ENCODE measurements at places on chromosomes 3 and 15. TPM values are rescaled to one million over a fixed set of nuclear protein-coding genes. Genes with fewer than 3 reads are reported as not detected.

GRCh38 chr15:76138436-76138835 lies 78.7 kb downstream of the TMEM266 start:
- no peak for DNase-seq

DNA sequence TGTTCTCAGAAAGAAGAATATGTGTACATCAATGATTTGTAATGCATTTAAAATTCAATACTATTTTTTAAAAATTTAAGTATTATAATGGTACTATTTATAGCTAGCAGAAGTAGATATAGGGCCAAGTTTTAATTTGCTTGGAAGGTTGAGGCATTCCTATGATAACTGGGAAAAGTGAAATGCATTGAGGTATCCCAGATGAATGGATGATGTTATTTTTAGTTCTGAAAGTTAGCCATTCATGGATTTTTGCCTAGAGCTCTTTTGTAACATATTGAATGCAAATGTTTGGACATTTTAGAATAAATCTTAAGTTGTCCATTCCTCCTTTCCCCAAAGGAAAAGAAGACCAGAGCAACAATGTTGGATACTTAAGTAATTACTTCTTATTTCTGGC lies 47.6 kb downstream of the GAP43 start:
- no peak for DNase-seq

GRCh38 chr3:178437236-178437635 lies 99.0 kb upstream of the KCNMB2 start:
- no peak for DNase-seq

GRCh38 chr15:40333922-40334492 lies 6.7 kb downstream of the CCDC9B start:
- no peak for DNase-seq

DNA sequence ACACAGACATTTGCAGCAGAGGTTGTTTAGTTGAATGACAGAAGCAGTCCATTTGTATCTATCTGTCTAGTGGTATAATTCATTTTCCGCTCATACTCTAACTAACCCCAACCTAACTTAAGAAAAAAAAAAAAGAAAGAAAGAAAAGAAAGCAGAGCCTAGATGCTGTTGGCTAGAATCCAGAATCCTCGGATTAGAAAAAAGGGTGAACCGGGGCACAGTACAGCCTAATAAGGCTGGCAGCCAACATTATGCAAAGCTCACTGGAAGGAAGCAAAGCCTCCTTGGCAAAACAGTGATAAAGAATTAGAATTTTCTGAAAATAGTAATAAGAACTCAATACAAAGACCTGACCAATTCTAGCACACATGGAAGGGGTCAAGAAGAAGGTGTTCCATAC lies 640.8 kb downstream of the TUSC7 start:
- DNase-seq = no peak

The TMEM44 gene
- total RNA-seq = 14.2 TPM

The SHC4 gene
- 0.84 TPM for total RNA-seq

The INSYN1 gene
- total RNA-seq = 1.5 TPM

The SAMMSON gene
- total RNA-seq = 0.12 TPM

DNA sequence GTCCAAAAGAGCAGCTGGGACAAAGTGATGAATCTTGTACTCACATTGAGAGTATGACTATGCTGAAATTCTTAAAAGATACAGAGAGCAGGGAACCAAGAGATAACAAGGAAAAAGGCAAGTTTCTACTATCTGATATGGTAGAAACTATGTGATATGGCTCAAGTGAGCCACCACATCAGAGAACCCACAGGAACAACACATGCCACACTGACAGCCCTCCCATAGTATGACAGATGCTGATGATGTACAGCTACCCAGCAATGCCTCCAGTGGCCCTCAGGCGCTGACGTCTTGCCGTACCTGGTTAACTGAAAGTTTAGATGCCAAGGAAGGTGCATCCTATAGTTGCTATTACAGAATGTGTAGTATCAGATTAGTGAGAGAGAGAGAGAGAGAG lies 42.4 kb downstream of the CHAC1 start:
- no peak for DNase-seq

DNA sequence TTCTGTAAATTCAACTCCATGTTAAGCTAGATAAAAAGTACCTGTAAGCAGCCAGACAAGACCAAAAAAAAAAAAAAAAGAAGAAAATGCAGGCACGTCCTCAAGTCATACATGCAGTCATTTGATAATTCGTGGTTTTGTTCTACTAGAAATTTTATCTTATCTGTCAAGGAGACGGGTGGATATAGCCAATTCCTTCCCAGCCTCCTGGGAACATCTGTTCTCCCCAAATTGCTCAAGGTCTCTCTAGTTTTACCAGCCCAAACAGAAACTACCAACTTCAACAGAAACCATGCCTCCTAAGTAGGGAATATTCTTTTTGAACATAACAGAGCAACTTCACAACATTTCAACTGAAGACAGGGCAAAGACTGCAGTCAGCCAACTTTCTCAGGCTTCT lies 19.5 kb downstream of the RYK start:
- DNase-seq = no peak

DNA sequence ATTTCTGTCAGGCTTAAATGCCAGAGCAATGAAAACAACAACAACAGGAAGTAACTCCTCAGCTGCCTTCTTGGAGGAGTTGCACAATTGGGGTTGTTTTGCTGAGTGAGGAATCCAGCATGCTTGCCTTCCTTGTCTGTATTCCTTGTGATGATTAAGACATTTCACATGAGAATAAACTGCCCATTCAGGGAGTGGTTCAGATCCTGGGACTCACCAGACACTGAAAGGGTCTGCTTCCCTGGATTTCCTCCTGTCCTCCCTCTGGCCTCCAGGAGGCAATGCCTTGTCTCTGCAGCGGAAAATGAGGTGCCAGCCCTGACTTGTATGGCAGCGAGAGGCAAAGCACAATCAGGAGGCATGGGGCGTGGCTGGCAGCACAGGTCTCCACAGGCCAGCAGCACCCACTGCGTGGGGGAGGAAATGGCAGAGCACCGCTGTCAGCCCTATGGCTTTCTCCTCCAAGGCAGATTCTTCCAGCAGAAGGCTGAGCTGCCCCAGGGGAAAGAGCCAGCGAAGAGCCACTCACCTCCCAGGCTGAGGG lies 41.5 kb downstream of the RBP2 start:
- peak; percentile 42 for DNase-seq

The NPAP1 gene
- total RNA-seq = not detected

- DNase-seq = no peak
Observed at GRCh38 chr15:89766357-89767311, 9.5 kb upstream of the MESP2 start.

The ANKRD63 gene
- total RNA-seq = not detected

- peak; percentile 89 for DNase-seq
Observed at GRCh38 chr3:21435871-21436270, 315.1 kb downstream of the ZNF385D start.

DNA sequence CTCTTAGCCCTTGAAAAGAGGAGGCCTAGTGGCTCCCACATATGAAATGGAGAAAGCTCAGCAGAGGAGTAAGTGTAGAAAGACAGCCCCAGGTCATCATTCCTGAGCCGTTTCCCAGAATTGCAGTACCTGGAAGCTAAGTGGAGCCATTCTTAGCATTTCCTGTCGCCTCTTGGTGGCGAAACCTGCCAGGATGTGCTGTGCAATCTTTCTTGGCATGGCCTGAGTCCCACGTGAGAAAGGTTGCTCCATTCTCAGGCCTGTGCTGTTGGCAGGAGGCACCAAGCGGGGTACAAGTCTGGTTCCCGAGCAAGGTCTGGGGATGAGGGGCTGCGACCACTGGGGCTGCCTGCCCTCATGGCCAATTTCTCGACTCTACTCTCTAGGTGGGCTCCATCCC lies 207.2 kb upstream of the TPM1 start:
- DNase-seq = no peak

The ACOX2 gene
- 2.2 TPM for total RNA-seq
